ENCODE measurements at places on chromosomes 4 and X.

DNA sequence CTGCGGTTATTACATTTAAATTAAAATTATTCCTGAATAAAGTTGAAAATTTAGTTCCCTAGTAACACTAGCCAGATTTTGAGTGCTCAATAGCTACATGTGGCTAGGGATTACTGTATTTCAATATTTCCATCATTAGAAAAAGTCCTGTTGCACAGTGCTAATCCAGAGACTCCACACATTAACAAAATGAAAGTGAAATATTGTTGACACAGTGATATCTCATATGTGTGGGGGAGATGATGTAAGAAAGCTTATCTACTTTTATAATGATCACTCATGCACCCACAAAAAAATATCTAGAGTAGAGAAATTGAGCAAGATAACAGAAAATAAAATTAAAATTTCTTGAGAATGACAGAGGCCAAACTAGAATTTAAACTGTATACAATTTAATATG is 74.9 kb downstream of the MAGEB10 start:
- no peak for DNase-seq

DNA sequence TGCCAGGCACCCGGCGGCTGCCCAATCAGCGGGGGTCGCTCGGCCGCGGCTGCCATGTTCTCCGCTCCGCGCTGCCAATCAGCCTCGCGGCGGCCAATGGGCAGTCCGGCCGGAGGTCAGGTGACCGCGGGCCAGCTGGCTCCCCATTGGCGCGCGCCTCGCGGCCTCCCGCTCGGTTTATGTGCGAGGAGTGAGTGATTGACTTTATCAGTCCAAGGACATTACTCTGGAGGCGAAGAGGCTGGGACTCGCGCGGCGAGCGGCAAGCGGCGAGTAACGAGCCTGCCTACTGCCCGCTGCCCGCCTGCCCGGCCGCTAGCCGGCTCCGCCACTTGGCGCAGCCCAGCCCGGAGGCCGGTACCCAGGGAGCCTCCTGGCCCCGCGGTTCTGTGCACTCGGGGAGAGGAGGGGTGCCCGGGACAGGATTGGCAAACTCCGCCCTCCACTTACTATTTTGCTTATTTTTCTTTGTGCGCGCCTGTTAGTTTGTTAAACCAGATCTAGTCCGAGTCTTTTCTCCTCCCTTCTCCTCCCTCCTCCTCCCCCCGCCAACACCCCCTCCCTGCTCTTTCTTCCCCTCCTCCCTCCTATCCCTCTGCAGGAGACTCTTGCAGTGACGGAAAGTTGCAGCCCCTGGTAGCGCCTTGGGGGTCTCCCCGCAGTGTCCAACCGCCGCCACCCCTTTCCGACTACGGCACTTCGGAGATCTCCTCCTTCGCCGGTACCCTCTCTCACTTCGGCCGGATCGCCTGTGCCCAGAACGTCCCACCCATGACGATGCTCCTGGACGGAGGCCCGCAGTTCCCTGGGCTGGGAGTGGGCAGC is at the start of gene ZIC3:
Gene ZIC3 (plus strand): TSS at position 207 of the 825 bp plus-strand sequence. CDS start 565 bp downstream, at position 772.
- peak; percentile 3 for DNase-seq

GRCh38 chr4:18556402-18556801 is 534.8 kb upstream of the LCORL start:
- DNase-seq, result no peak

- DNase-seq, result no peak
Observed at GRCh38 chrX:134885336-134886001, 105.3 kb upstream of the SMIM10 start.

DNA sequence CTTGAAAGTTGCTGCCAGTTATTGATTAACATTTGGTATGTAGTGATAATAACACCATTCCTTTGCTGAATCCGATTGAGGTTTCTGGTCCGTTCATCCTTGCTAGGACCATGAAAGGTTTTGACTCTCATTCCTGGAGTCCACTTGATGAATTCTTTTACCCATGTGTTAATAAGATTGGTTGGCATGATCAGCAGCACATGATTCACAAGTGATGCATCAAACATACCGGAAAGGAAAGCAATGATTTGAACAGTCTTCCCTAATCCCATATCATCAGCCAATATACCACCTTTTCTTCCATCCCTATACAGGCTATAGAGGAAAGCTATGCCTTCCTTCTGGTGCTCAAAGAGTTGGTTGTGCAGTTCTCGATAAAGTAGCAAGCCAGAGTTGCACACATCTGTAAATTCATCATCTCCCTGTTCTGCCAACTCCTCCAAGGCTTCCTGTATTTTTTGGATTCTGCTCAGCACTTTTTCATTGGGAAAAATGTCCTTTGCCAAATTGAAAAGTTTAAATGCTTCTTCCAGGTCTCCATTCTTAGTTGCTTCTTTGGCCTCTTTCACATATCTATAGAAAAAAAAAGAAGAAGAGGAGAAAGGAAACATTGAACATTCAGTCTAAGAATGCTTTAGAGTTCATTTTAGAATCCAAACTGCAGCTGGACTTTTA is 26.7 kb downstream of the PIN4 start:
- DNase-seq, result no peak

DNA sequence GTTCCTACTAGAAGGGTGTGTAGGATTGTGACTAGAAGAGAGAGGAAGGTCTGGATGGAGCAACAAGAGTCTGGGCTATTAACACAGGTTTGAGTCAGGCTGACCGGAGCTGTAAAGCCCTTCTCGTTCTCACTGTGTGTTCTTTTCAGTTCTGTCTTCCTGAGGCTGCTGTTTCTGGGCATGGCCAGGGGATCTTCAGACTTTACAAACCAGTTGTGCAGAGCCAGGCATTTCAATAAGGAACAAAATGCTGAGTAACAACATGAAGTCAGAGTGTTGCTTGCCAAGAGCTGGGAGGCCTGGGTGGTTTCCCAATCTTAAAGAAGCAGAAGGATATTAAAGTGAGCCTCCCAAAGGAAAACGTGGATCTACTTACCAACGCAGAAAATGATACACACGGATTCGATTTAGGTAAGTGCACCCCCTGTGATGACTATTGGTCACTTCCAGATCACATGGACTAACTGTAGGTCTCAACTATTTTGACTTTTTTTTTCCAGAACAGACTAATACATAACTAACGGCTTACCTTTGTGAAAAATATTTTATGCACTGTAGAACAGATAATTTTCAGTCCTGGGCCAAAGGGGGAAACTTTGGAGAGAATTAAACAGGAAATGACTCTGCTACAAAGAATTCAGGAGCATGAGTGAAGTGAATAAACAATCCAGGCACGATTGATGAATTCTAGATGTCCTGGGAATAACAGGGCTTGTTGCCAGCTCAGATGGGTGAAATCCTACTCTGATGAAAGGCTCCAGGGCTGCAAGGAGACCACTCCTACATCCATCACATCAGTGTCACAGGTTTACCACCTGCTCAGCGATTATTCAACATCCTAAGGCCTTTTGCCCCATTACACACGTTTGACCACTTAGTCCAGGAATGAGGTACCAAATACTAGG is 94.5 kb downstream of the ANXA3 start:
- peak; percentile 80 for DNase-seq

DNA sequence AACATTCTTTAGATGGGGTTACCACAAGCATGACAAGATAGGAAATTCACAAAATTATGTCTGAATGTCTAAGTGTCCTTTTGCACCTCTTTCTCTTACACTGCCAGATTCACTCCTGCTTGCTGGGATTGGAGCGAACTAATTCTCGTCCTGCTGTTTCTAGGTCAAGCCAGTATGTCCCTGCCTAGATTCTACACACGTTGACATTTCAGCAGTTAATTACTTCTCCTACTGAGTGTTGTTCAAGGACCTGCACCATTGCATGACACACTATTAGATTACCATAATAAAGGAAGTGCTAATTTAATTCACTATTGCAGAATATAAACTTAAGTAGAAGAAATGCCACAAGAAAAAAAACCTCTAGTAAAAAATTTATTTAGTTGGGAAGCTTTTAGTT is 1911.7 kb downstream of the PCDH7 start:
- DNase-seq, result no peak

GRCh38 chr4:8077181-8078108 is 81.2 kb downstream of the ABLIM2 start:
- no peak for DNase-seq

DNA sequence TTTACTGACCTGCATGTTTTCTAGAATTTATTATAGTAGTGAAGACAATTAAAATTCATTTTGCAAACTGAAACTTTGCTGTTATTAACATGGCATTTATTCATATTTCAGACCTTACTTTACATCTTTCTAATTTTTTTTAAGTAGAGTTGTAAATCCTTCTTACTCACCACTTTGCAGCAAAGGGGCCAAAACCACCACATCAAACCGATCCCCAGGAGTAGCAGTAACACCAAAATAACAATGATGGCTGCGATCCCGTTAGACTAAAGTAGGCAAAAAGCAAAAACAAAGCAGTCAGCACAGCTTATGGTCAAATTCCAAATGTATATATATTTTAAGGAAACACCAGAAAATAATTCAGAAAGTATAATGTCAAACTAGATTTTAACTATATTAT is 64.7 kb downstream of the ANTXR2 start:
- DNase-seq, result no peak

- peak; percentile 72 for DNase-seq
Observed at GRCh38 chrX:47662144-47662657, 3.2 kb upstream of the UXT start.

DNA sequence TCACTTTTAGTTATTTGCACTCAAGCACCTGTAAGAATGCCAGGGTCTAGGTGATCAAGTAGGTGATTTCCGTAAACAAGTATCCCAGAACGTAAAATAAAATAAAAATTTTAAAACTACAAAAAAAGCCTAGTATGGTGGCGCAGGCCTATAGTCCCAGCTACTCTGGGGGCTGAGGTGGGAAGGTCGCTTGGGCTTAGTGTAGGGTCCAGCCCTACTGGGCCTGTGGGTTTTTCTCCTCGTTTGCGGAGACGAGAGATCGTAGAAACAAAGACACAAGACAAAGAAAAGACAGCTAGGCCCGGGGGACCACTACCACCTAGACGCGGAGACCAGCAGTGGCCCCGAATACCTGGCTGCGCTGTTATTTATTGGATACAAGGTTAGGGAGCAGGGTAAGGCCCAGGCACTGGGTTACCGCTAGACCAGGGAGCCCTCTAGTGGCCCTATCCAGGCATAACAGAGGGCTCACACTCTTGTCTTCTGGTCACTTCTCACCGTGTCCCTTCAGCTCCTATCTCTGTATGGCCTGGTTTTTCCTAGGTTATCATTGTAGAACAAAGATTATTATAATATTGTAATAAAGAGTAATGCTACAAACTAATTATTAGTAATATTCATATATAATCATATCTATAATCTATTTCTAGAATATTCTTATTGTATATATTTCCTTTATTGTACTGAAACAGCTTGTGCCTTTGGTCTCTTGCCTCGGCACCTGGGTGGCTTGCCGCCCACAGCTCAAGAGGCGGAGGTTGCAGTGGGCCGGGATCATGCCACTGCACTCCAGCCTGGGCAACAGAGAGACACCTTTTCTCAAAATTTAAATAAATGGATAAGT is 38.4 kb downstream of the SAGE1 start:
- peak; percentile 42 for DNase-seq

- DNase-seq, result no peak
Observed at GRCh38 chr4:8501781-8502180, 61.2 kb downstream of the TRMT44 start.

DNA sequence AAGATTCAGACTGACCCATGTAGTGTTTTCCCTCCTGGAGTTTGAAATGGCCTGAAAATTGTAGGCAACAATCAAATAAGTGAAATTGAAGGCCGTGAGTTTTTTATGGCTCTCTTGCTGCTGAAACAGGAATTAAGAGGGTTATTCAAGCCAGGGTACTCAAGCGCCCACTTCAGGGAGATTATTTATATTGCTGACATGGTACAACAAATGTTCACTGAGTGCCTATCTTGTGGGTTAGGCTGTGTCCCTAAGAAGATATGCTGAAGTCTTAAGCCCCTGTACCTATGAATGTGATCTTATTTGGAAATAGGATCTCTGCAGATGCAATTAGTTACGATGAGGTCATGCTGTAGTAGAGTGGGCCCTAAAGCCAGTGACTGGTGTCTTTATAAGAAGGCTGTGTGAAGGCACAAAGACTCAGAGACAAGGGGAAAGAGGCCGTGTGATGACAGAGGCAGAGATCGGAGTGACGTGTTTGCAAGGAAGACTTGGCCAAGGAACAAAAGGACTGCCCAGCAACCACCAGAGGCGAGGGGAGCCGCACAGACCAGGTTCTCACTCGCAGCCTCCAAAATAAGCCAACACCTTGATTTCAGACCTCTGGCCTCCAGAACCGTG is 72.9 kb downstream of the MED28 start:
- DNase-seq, result no peak

GRCh38 chr4:150140774-150141400 is 62.6 kb downstream of the DCLK2 start:
- DNase-seq, result no peak

GRCh38 chr4:170391066-170391740 is 301.4 kb upstream of the AADAT start:
- DNase-seq, result no peak

DNA sequence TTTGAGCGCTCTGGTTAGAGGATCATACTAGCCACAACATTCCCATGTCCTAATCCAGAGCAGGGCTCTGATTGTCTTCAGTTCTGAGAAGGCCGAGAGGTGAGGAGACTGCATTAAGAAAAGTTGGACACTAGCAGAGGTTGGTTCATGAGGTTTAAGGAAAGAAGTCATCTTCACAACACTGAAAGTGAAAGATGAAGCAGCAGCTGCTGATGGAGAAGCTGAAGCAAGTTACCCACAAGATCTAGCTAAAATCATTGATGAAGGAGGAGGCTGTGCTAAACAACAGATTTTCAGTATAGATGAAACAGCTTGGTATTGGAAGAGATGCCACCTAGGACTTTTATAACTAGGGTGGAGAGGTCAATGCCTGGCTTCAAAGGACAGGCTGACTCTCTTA is 36.8 kb downstream of the RAP1GDS1 start:
- no peak for DNase-seq

- no peak for DNase-seq
Observed at GRCh38 chr4:107261241-107261874, 225.2 kb upstream of the DKK2 start.

GRCh38 chrX:13938829-13939530 is 90.7 kb downstream of the GEMIN8 start:
- DNase-seq, result no peak

DNA sequence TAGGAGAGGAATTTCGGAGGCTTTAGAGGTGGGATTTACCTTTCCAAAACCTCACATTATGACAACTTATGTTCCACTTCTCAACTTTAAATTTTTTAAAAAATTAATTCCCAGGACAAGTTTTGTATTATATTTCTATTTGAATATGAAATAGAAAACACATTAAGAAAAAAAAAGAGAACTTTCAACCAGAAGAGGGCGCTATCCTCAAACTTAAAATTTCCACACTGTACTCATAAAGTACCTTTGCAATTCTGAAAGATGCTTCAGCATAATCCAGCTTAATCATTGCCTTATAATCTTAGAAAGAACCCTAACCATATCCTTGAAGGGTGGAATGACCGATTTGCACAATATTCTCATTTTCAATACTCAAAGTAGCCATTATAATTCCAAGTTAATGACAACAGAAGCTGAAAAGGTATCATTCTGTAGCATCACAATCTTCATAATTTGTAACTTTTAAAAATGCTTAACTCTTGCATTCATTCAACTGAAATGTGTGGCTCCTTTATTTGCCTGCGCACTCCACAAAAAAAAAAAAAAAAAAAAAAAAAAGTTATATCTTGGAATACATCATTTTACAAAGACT is 158.0 kb downstream of the KCNIP4 start:
- peak; percentile 58 for DNase-seq

Data from erythroblast (primary cell).